ENCODE measurements at places on chromosomes 5 and 9.

DNA sequence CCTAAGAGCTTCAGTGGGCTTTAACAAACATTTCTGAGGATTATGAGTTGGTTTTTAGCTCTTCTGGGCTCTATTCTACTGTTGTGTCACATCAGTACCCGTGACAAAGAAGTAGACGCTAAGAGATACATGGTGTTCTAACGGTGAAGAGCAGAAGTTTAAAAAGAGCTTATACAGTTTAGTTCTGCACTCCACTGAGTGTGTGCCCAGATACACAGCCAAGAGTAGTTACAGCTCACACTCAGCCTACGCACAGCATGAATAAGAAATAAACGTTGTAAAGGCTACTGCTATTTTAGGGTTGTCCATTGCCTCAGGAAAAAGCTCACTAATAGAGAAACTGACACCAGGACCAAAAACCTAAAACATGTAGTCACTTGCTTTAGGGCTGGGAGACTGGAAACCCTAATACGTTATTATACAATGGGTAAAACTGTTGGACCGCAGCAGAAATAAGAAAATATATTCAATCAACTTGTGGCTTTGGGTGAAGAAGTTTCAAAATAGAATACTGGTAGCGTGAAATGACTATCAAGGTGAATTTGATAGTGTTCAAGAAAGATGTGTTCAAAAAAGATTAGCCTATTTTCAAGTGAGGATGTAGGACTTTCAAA, 34.7 kb downstream of the PSIP1 start:
- no peak for DNase-seq

DNA sequence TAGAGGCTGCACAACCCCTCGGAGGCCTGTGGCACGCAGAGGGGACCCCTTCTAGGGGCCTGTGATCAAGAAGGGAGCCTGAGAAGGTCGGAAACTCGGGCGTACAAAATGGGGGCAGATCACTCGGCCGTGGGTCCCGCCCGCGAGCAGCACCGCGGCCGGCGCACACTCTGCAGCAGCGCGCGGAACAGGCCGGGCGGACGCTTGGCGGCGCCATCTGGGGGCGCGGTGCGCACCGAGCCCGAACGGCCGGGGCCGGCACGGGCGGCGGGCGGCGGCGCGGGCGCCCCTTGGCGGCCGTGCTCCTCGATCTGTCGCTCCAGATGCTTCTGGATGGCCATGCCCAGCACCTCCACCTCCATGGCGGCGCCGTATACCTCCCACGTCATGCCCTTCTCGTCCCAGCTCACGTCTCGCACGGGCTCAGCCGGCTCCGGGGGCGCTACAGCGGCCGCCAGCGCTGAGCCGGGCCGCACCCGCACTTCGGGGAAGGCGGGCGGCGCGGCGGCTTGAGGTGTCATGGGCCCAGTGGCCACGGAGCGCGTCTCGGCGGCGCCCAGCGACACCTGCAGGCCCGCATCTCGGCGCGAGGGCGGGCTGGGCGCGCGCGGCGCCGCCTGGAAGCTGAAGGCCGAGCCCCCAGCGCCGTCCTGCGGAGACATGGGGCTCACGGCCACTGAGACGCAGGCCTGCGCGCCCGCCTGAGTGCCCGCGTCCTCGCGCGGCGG, 13.1 kb downstream of the GPRIN1 start:
- peak; percentile 37 for DNase-seq

DNA sequence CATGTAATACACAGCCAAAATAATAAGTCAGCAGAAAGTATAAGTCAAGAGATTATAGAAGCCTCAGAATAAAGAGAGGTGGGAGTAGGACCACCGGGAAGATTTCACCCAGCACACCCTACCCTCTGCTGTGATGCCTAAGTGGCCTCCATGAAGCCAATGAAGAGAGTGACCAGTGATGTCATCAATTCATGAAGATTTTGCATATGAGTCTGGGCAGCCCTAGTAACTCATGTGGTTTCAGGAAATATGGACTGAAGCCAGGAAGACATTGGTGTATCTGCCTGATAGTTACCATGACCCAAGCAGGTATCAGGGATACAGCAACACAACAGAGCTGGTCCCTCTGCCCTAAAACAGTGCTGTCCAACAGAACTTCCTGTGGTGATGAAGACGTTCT, 135.3 kb downstream of the ADAMTS12 start:
- DNase-seq, result no peak

GRCh38 chr9:8241201-8241600, 441.6 kb upstream of the DMAC1 start:
- no peak for DNase-seq

GRCh38 chr5:126540631-126541030, 54.4 kb downstream of the ALDH7A1 start:
- no peak for DNase-seq

DNA sequence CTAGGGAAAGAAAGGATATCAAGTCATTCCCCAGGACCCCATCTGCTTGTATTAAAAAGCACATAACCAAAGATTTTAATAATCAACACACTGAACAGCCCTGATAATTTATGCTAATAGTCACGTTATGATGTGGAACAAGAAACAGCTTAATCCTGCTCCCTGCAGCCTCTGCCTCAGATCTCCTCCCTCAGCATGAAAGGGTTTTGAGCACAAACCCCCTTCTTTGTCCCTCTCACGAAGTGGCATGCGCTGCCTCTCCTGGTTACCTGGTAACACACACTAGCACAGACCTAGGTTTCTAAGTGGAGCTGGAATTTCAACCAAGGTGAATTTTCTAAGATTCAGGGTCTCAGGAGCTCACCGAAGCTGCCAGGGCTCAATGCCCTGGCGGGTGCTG, 5.1 kb downstream of the IGFBPL1 start:
- no peak for DNase-seq

Data from GDM1 (cell line).